ENCODE measurements at places on chromosomes 2 and 18.
A peak's percentile ranks its signal among the peaks of the same experiment; 100 is the strongest.

GRCh38 chr18:62365420-62365819 lies 40.3 kb downstream of the TNFRSF11A start:
- no peak for DNase-seq

DNA sequence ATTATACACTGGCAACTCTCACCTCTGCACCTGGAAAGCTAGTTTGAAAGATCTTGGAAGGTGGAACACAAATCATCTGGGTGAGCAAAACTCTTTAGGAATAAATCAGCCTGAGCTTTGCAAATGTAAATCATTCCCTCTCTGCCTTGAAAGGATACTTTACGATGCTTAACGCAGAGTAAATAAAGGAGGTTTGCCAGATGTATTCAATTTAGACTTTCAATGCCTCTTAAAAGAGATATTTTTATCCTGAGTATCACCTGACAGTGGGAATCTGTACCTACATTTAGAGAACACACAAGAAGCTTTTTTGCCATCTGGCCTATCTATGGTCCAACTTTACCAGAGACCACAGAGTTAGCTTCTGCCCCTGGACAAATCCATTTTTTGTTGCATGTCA lies 983.2 kb upstream of the CDH2 start:
- DNase-seq, result no peak

DNA sequence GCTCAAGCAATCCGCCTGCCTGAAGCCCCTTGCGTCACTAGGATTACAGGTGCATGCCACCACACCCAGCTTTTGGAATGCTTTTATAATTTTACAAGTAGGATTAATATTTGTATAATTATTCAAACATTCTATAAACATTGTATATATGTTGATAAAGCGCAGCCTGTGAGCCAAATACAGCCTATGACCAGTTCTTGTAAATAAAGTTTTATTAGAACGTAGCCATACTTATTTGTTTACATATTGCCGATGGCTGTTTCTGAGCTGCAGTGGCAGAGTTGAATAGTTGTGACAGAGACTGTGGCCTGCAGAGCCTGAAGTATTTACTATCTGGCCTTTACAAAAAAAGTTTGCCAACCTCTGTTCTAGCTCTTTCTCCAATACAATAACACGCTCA lies 232.6 kb downstream of the OTX1 start:
- DNase-seq, result no peak

GRCh38 chr2:25615386-25615785 lies 58.0 kb downstream of the DTNB start:
- DNase-seq, result no peak

GRCh38 chr2:229920011-229920641 lies 1.7 kb downstream of the TRIP12 start:
- no peak for DNase-seq

GRCh38 chr2:186542002-186542401 lies 47.9 kb upstream of the ITGAV start:
- DNase-seq, result no peak

GRCh38 chr2:216994353-216994854 lies 134.5 kb upstream of the TNP1 start:
- no peak for DNase-seq

DNA sequence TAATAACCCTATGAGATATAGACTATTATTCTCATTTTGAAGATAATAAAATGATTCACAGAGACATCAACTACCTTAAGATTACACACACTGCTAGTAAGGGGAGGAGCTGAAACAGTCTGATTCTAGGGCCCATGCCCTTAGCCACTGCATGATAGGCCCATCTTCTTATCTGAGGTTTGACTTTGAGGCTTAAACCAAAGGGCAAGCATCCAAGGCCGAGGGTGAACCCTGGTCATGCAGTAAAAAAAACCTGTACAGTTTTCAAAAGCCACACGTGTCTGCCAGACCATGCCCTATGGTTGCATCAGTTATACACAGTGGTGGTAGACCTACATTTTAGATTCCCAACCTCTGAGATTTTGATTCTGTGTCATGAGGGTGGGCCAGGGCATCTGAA lies 44.8 kb downstream of the POLE4 start:
- no peak for DNase-seq

DNA sequence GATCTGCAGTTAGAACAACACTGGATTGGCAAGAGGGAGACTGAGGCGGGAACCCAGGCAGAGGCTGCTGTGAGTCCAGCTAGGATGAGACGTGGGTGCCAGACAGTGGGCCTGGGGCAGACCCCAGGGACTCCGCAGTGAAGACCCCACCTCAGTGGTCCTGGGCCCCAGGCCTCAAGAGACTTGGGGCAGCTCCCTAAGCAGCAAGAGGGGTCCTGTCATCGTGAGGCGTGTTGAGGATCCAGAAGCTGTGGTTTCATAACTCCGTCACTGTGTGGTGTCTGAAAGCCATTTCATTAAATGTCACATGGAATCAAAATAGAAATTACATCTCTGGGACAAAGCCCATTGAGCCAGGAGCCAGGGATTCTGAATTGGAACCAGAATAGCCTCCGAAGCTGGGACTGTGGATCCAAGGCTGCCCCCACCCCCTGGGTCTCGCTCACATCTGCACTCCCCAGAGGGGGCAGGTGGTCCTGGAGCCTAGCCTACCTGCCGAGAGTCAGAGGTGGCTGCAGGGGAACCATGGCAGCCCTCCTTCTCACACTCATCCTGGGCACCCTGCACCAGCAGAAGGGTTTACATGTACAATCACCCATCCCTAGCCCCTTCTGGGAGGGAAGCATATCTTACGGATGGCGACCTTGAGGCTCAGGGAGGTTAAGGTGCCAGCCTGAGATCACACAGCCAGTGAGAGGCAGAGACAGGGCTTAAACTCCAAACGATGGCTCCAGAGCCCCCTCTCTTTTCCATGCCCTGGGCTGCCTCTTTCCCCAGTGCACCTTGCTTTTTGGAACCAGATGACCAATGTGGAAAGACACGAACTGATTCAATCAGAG lies 23.2 kb downstream of the RRM2 start:
- DNase-seq, result no peak

GRCh38 chr2:179569831-179570233 lies 291.6 kb downstream of the ZNF385B start:
- DNase-seq, result no peak

GRCh38 chr18:37402735-37403099 lies 162.9 kb downstream of the CELF4 start:
- no peak for DNase-seq

- no peak for DNase-seq
Measured at GRCh38 chr2:37417321-37417720, 72.9 kb downstream of the QPCT start.

DNA sequence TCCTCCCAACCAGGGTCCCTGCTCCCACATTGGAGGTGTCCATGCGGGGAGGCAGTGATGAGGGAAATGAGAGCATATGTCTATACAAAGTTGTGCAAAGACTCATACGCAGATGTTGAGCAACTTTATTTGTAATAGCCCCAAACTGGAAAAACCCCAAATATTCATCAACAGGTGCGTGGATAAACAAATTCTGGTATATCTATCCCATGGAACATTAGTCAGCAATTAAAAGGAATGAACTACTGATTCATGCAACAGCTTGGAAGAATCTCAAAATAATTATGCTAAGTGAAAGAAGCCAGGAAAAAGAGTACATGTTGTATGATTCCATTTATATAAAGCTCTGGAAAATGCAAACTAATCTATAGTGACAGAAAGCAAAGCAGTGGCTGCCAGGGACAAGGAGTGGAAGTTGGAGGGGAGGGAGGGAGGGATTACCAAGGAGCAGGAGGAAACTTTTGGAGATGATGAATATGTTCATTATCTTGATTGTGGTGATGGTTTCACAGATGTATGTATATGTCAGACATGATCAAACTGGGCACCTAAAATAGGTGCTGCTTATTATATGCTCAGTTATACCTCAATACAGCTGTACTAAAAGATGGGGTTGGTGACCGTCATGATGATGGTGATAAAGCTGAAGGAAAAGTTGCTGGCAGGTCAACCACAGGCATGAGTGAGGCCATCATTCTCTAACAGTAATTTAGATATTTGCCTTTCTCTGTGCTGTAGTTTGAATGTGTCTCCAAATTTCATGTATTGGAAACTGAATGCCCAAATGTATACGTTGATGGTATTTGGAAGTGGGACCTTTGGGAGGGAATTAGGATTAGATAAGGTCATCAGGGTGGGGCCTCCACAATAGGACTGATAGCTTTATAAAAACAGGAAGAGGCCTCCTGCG lies 270.9 kb downstream of the CYP26B1 start:
- no peak for DNase-seq

DNA sequence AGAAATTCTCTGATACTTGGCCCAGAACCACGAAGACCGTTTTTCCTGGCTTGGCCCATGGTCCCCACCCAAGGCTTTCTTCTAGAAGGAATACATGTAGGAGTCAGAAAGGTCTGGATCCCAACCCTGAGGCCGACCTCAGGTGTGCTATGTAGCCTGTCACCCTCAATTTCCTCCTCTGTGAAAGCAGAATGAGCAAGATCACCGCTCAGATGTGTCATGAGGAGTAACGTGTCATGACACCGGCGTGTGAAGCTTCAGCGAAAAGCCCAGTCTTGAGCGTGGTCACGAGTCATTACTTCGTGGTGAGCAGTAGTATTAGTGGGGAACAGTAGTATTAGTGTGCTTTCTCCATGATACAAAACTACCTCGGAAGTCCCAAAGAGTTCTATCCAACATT lies 103.4 kb downstream of the ALPK2 start:
- DNase-seq, result no peak

- peak; percentile 90 for DNase-seq
Measured at GRCh38 chr18:22432657-22433137, 15.0 kb upstream of the CTAGE1 start.

GRCh38 chr2:237858294-237859081 lies 935 bp upstream of the RAMP1 start:
- peak; percentile 81 for DNase-seq

DNA sequence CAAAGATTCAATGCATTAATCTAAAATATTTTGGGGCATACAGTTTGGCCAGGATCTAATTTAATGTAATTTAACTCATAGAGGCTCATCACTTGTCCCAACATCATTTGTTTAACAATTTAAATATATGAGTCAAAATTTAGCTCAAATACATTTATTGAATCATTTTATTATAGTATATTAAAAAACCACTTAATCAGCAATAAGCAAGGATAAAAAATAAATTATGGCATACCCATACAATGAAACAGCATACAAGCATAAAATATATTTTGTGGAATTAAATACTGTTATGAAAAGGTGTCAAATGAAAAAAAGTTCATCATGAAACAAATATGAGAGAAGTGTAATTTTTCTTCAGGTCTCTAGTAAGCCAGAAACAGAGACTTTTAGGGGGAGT lies 34.9 kb downstream of the LRPPRC start:
- DNase-seq, result no peak

DNA sequence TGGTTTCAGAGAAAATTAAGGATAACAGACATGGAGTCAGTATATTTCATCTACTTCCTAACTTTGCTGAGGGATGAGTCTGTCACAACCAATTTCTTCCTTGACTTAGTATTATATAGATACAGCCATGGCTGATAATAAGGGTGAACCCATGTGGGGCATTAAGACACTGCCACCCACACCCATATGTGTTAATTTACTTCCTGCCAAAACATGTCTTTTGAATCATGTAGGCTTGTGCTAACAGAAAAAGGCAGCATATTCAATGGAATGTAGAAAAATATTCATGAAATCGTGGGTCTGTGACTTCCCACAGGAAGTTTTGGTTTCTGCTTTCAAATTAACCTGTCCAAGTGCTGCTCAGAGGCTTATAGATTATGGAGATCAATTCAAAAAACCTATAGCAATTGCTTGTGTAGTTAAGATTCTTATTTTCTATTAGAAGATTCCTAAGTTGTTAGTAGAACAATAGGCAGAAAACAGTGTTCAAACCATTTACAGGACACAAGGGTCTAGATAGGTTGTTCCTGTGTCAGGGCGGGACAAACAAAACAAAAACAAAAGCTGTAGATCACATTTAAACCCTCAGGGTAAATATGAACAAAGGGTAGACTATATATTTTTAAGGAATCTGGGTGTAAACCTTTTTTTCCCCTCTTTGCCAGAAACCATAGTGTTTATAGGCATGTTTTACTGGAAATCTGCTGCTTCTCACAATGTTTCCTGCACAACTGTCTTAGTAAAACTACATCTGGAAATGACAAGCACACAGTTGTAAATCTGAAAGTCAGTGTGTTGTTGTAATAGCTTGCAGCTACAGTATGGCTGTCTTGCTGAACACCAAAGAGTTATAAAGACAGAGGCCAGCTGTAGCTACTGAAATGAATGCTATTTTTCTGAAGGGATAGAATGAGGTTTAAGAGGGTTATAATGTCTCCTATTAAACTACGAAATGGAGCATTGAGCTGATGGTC lies 691.2 kb downstream of the EPHA4 start:
- no peak for DNase-seq

- no peak for DNase-seq
Measured at GRCh38 chr2:60488291-60488690, 65.2 kb downstream of the BCL11A start.

DNA sequence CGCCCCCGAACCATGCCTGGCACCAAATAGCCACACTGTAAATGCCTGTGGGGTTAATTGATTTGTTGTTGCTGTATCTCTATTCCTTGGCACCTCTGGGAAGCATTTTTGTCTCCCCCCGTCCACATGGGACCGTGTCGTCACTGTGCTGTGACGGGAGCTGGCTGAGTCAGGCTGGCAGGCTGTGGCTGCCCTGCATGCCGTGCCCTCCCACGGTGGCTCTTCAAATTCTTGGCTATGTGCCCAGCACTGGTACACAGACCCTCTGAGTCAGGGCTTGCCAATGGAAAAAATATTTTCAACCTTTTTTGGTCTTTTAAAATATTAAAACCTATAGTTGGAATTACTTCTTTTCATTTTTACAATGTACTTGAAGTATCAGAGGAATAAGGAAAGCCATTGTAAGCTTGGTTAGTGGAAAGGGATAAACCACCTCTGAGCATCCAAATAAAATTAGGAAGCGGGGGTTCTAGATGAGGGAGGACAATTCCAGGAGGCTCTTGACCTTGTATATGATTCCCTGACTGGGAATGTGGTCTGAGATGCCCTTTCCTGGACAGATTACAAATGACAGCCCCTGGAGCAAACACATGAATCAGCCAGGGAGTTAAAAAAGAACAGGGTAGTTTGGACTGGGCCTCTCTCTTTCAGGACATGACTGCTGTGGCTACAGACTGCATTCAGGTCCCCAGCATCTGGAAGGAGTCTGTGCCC lies 59.4 kb downstream of the DGKD start:
- DNase-seq, result peak; percentile 93

DNA sequence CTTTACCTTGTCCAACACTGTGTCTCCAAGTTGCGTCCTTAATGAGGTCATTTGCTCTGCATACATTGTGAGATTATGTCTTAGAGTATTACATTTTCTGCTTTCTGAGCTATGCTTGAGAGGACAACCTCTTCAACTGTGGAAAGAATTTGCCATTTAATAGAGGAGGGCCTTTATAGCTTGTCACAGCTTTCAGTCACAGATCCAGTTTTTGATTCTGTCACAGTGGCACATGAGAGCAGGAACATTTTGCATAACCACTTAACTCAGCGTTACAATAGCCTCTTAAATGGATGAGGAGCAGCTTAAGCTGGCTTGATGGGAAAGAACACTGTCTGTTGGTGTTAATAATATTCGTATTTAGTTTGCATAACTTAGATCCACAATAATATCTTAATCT lies 63.0 kb downstream of the RHBDD1 start:
- DNase-seq, result no peak

- DNase-seq, result no peak
Measured at GRCh38 chr2:118061135-118061955, 26.9 kb upstream of the INSIG2 start.

All from aorta (tissue), 5 donors.